Activated naive CD4-positive, alpha-beta T cell treated with anti-CD3 and anti-CD28 coated beads, Interleukin-2, amount 50 U/mL, for 72 hours (primary cell): ENCODE measurements at places on chromosomes 1 and 21.

DNA sequence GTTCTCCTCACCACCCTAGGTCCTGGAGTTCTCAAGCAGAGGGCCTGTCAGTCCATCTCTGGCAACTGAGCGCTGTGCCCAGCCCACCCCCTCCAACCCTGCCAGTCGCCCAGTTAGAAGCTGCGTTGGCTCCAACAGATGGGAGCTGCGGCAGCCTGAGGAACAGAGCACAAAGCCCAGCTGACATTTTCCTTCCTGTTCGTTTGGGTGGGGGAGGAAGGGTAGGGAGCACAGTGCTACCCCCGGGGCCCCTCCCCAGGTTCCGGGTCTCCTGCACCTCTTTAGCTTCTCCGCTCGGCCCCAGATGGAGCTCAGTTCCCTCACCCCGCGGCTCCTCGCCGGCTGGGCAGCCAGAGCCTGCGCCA lies 1.4 kb downstream of the LRRN2 start:
- no peak for DNase-seq

DNA sequence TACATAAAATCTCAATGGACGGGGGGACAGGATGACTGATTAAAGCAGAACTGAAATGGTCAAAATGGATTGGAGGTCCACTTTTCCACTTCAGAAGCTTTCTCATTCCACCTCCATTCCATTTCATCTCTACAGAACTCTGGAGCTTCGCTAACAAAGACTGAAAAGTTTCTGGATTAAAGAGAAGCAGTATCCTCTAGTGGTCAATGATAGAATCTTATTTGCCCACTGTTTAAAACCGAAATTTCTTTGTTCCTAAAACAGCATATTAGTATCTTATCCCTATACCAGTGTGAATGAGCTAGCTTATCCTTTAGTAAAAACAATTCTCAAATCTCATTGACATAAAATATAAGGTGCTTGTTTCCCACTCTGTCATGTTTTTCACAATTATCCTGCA lies 890.6 kb downstream of the KCNT2 start:
- no peak for DNase-seq

- DNase-seq = no peak
These were observed 33.7 kb downstream of the CFH start for GRCh38 chr1:196685506-196685905.

DNA sequence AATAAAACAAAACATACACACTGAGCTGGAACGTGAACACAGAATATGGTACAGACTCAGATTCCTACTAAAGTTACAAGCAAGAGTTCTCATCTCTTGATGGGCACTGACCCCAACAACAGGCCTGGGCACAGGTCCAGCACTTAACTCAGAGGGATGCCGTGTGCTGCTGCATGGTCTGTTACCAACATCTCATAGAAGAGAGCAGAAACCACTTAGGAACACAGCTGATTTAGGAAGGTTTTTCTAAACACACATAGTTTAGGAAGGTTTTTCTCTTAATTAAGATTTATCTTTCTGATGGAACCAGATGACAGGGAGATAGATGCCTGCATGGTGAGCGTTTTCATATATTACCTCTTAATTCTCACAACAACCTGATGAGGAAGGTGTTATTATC lies 1.5 kb downstream of the GCLM start:
- DNase-seq = no peak

DNA sequence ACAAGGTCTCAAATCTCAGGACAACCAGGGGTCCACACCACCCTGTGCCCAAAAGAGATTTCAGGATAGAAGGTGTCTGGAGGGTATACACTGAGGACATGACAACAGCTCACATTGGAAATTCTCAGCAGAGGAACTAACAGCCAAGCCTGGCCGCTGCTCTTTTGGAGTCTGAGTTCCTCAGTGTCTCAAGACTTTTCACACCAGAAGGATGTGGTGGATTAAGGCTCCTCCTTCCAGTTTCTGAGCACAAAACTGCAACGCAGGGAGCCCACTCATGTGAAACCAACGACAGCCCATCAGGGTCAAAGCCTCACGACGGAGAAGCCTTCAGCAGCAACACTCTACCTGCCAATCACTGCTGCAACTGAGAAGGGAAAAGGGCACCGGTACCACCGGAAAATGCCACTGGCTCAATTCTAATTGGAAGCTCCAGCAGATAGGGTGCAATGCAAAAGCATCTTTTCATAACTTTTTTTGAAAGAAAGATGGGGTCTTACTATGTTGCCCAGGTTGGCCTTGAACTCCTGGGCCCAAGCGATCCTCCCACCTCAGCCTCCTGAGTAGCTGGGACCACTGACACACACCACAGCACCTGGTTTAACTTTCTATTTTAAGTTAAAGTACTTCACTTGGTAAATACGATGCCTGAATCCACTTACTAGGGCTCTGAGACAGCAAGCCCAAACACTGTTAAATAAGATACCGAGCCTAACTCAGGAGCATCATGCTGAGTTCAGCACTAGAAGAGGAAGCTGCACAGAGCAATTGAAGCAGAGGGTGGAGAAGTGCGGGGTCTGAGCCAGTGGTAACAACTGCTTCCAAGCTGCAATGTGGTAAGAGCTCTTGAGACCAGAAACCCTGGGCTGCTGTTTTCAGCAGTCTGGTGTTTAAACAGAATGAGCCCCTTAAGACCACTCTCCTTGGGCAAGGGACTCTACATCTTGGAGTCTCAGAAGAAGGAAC lies 7.8 kb downstream of the CAPZB start:
- no peak for DNase-seq

DNA sequence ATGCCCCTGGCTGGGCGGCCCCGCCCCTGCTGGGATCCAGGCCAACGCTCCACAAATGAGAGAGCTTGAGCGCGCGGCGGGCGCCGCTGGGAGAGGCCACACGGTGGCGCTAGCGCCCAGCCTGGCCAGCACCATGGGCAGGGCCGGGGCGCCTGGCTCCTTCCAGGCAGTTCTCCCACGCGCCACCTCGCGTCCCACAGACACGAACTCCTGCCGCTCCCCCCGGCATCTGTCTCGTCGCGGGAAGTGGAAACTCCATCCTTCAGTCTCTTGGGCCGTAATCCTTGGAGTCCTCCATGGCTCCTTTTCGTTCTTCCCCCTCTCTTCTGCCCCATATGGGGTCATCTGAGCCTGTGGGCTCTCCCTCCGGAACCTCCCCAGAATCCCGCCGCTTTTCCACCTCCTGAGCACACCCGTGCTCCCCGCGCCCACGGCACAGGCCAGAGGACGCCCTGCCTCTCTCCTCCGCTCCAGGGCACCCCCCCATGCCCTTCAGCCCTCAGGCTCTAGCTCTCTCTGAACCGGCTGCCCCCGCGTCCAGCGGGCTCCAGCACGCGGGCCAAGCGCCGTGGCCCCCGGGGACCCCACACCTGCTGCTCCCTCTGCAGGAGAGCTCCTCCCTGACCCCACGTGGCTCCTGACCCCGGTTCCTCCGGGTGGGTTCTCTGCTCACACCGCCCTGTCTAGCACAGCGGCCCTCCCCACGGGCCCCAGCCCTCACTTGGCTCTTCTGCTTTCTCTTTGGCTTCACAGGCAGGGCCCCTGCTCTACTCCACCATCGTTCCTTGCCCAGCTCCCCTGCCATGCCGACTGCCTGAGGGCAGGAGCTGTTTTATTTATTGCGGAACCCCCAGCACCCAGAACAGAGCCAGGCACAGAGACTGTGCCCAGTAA lies 31.9 kb upstream of the EDN2 start:
- DNase-seq = peak; percentile 90

- DNase-seq = no peak
These were observed 33.9 kb upstream of the IPO9 start for GRCh38 chr1:201795066-201795465.

DNA sequence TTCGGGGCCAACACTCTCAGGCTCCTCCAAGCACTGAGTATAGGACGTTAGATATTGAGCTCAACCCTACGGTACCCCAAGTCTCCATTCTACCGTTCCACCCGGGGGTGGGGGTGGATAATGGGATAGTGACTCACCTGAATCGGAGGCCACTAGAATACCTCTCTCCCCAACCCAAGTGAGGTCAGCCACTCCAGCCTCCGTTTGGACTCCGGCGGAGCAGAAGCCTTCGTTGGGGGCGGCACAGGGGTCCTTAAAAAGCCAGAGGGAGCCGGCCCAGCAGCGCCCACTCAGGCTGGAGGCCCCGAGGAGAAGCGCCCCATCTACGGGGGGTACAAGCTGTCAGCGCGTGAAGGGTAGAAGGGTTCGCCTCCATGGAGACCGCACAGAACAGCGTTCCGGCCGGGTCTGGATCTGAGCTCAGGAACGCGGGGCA lies 556 bp downstream of the WDR77 start:
- peak; percentile 66 for DNase-seq

DNA sequence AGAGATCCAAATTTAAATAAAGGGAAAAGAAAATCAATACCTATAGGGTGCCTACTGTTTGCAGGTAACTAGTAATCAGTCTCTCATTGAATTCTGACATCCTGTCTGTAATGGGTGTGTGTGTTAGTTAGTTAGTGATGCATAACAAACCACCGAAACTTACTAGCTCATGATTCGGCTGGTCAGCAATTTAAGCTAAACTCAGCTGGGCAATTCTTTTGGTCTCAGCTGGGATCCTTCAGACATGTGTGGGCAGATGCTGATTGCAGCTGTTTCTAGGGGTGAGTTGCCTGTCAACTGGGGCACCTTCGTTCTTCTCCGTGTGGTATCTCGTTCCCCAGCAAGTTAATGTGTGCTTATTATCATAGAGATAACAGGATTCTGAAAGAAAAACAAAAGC lies 40.2 kb upstream of the ZNF124 start:
- DNase-seq = no peak

DNA sequence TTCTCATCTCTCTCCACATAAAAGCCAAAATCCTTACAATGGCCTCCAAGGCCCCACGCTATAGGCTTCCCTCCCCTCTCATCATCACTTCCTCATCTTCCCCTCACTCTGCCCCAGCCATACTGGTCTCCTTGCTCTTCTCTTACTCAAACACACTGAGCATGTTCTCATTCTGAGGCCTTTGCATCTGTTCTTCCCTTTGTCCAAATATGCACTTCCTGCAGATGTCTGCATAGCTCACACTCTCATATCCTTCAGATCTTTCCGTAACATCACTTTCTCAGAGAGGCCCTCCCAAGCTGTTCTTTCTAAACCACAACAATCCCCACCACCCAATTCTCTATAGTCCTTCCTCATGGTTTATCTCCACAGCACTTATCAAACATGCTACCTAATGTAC lies 284.1 kb downstream of the HHIPL2 start:
- DNase-seq = no peak

DNA sequence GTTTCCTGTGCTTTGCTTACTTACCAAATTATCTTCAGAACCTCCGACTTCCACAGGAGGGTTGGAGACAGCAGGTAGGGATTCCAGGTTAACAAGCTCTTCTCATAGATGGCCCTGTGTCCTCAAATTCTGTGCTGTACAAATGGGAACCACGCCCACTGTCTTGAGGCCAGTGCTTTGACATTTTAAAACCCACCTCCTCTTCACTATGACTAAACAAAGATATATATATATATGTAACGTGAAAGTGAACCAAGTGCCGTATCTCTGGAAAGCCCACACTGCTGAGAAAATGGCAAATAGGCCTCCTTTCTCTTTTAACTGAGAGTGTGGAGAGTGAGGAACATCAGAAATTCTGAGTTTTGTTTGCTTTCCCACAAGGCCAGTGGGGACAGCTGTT lies 99.6 kb downstream of the ZBTB18 start:
- DNase-seq = no peak

DNA sequence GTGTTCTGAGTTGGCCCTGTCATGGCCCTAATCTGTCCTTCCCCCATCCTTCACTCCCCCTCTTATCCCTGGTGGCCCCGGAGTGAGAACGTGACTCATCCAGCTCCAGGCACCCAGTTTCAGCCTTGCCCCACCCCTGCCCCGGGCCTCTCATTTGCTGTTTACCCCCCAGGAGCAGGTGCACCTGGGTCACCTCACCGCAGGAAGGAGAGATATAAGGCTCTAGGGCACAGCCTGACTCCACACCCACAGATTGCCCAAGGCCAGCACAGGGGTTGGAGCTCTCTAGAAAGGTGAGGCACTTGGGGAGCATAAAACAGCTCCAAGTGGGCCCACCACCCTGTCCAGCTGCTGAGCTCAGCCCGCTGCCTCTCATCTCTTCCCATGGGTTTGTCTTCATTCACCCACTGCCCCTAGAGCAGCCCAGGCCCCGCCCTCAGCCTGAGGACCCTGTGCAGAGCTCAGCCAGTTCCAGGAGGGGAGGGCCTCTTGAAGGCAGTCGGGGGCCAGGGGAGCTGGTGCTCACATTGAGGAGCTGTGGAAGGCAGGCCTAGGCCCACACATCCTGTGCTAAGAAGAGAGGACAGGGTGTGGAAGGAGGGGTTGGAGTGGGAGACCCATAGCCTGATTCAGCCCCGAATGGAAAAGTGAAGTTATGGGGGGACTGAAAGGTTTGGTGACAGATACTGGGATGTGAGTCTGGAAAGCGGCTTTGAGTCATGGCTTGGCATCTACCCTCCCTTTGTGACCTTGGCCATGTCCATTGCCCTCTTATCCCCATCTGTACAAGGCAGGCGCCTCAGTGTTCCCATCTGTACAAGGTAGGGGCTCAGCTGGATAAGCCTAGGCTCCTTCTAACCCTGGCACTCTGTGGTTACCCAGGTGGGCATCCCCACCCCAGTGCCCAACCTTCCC lies 16.1 kb upstream of the GPR37L1 start:
- no peak for DNase-seq

DNA sequence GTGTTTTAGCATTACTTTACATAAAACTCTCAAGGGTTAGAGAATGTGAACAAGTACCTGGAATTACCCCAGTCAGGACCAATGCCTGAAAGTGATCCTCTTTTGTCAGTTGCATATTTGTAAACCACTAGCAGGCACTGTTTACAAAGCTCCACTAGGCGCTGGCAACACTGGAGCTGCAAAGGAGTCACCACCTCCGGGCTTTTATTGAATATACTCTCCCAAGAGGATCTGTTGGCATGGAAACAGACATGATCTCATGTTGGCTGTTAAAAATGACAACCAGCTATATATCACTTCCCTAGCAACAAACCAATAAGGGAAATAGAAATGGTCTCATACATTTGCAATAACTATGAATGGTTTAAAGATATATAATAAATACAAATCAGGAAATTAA lies 116.0 kb downstream of the TTLL7 start:
- no peak for DNase-seq

- no peak for DNase-seq
These were observed 24.6 kb upstream of the CDK11A start for GRCh38 chr1:1748686-1749321.

DNA sequence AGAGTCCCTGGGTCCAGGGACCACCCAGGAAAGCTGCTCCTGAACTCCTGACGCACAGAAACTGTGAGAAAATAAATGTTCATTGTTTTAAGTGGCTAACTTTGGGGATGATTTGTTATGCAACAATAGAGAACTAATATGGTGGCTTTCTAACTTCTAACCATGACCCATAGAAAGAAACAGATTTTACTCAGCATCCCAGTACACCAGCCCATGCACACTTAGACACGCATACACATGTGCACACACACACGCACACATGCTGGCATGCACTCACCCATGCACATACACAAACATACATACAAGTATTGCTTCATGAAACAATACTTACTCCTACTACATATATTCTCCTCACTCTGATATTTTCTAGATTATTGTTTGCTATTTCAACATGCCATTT lies 57.1 kb downstream of the NID1 start:
- DNase-seq = no peak

DNA sequence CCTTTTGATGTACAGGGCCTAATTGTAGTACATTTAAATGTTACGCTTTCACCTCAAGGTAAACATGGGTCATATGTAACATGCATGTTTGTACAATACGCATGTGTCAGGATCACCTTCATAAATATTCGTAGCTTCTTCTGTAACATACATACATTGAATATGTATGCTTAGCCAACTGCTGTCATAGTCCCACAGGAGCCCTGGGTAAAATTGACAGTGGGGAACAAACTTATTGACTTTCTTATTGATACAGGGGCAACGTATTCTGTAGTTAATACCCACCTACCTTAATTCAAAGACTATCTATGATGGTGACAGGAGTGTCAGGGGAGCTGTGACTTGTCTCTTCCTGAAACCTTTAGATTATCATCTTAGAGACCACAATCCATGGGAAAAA lies 3.7 kb upstream of the REN start:
- DNase-seq = no peak
